ENCODE measurements at places on chromosomes 5 and 9.

- DNase-seq = no peak
These were observed 1.5 kb downstream of the SURF1 start for GRCh38 chr9:133354766-133355165.

DNA sequence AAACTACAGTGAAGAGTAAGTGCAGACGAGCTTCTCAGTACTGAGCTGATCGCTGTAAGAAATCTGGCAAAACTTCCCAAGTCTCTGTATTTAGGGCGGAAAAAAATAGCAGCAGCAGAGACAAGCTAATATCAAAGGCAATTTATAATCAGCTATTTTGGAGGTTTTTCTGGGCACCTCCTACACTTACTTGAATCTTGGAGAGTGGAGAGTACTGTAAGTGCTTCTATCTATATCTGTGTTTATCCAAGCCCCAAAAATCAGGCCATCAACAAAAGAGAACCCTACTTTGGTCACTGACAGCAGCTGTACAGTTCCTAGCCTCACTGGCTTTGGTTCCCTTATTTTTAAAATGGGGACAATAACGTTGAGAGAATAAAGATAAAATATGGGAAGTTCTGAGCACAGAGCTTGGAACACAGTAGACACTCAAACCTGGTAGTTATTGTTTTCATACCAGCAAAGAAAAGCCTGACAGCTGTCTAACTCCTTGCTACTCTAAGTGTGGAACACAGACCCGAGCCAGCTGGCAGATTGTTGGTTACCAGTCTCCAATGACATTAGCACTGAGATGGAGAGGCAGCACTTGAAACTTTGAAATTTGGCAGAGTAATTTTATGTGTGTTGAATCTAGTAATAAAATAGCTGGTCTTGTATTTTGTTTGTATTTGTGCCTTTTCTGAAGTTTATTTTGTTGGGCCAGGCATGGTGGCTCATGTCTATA is 96.0 kb upstream of the SLC28A3 start:
- no peak for DNase-seq

GRCh38 chr9:79687131-79687447 is 115.3 kb downstream of the TLE4 start:
- no peak for DNase-seq

GRCh38 chr9:135819905-135820304 is 87.4 kb downstream of the CAMSAP1 start:
- DNase-seq = no peak

DNA sequence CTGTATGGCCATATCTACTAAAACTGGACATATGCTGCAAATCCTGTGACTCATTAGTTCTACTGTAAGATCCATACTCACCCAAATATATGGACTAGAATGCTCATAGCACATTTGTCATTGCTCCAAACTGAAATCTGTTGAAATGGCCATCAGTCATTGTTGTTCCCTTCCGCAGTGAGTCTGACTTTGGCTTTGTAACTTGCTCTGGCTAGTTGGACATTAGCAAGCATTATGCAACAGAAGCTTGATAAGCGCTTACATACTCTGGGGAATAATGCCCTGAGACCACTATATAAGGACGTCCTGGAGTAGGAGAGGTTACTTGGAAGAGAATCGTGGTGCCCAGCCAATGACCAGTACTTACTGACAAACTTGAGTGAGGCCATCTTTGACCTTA is 9.0 kb downstream of the KIAA1958 start:
- no peak for DNase-seq
